GM04503 (cell line): ENCODE measurements at places on chromosomes 13 and 19.

- DNase-seq = no peak
Observed at GRCh38 chr13:40987606-40988280, 31.4 kb downstream of the ELF1 start.

DNA sequence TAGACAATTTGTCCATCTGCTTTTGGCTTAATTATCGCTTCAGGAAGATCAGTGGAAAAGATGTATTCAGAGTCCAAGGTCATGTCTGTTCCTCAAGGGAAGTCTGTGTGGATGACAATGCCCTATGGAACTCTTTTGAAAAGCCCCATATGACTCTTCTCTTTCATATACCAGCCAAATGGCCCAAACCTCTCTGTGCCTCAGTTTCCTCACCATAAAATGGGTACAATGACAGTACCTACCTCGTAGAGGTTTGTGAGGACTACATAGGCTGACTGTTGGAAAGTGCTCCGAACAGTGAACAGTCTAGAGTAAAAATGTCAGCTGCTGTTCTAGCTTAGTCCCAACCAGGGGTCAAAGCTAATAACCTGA lies 104.6 kb downstream of the COL4A2 start:
- no peak for DNase-seq

- DNase-seq = no peak
Observed at GRCh38 chr13:111367340-111367739, 46.9 kb downstream of the TEX29 start.

GRCh38 chr13:47917022-47917574 lies 84.0 kb downstream of the SUCLA2 start:
- no peak for DNase-seq

GRCh38 chr13:48902368-48902767 lies 73.3 kb upstream of the FNDC3A start:
- no peak for DNase-seq

DNA sequence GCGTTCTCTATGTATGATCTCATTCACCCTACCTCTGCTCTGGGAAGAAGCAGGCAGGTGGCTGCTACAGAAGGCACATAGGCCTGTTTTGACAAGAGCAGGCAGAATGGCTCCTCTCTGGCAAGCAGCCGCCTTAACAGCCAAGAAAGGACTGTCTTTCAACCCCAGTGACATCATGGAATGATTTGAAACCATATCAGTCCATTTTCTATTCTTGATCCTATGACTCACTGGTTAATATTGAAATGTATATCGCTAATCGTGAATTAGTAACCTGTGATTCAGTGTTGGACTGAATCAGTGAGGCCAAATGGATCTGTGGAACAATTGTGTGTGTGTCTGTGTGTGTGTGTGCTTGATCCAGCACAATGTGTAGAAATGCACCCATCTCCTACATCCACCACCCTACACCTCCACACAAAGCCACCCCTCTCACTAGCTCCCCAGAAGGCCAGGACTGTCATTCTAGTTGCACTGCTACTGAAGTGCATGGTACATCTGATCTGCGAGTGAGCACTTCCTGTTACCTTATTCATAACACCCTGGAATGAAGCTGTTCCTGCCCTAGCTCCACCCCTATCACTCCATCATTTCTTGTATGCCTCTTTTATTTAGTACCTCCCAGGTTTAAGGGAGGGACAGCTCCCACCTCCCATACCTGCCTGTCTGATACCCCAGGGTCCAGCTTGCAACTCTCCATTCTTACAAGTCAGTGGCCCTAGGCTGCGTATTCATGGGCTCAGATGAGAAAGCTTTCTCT lies 460.0 kb downstream of the FOXO1 start:
- DNase-seq = no peak
